Activated naive CD8-positive, alpha-beta T cell treated with anti-CD3 and anti-CD28 coated beads, Interleukin-2, amount 10 ng/mL, durations not matched to agents 7 days and 5 days (primary cell): ENCODE measurements at places on chromosomes 11 and 22. TPM values are rescaled to one million over a fixed set of nuclear protein-coding genes. Genes with fewer than 3 reads are reported as not detected.

DNA sequence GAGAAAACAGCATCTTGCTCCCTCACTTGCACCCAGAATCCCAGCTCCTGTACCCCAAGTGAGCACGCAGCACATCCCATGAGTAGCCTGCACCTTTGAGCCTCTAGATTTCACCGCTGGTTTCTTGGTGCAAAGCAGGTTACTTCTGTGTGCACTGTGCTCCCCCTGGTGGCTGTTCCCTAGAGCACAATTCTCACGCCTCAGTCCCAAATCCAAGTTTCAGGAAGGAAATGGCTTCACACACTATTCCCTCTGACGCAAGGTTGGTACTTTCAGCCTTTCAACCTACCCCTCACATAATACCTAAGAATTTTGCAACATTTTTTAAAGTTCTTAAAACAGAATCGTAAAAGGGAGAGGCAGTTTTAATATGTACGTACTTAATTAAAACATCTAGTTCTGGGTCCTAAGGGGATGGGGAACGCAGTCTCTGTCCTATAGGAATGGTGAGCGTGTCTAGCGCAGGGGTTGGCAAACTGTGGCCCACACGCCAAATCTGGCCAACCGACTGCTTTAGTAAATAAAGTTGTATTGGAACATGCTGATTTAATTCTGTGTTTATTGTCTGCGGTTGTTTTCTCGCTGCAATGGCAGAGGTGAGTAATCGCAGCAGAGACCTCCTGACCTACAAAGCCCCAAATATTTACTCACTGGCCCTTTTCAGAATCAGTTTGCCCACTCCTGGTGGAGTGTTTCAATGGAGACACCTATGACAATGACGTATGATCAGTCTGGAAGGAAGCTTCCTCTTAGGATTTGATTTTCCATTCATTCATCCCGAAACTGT lies 27.5 kb downstream of the DHCR7 start:
- DNase-seq: no peak
- H3K27me3 ChIP-seq: peaks cover 5% of the 10 kb centered on the region
- H3K36me3 ChIP-seq: no peaks in the 10 kb centered on the region
- peaks cover 4% of the 10 kb centered on the region for H3K4me1 ChIP-seq
- no peak overlapping the region for H3K27ac ChIP-seq
- H3K4me3 ChIP-seq: no peak overlapping the region

GRCh38 chr22:20106849-20107237 lies 9.1 kb upstream of the RANBP1 start:
- H3K4me1 ChIP-seq: peaks cover 20% of the 10 kb centered on the region
- DNase-seq: no peak
- no peaks in the 10 kb centered on the region for H3K27me3 ChIP-seq
- H3K36me3 ChIP-seq: peaks cover 3% of the 10 kb centered on the region
- no peak overlapping the region for H3K4me3 ChIP-seq

- H3K27me3 ChIP-seq: no peaks in the 10 kb centered on the region
- peak; percentile 53 for DNase-seq
- H3K4me3 ChIP-seq: peak overlapping the region; percentile 80
- H3K36me3 ChIP-seq: peaks cover 25% of the 10 kb centered on the region
Measured at GRCh38 chr11:61061081-61061826, 41.0 kb upstream of the CD5 start.

DNA sequence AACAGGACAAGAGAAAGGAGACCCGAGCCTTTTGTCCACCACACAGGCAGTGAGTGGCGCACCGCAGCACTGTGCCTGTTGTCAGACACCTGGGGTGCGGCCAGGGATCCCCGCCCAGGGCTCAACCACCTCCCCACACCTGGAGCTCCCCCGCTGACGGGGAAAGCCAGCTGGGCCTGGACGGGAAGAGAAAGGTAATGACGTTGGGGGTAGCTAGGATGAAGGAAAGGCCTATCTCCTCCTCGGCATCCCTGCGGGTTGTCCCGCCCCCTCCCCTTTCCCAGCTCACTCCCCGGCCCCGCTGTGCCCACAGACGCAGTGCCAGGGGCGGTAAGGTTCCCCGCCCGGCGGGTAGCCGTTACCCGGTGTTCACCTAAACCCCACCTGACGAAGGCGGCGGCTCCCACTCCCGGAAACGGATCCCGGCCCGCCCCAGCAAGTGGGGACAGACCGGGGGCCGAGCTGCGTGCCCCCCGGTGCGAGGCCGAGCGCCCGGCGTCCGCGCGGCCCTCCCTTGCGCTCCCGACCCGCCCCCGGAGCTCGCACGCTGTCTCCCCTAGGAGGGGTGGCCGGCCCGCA lies 495 bp downstream of the HYOU1 start:
- peak overlapping the region; percentile 98 for H3K27ac ChIP-seq
- H3K4me1 ChIP-seq: peaks cover 23% of the 10 kb centered on the region

SYCE3 gene
- total RNA-seq: 0.79 TPM
